HCEC 1CT (cell line): ENCODE measurements at places on chromosomes 3 and 15.

- DNase-seq, result peak; percentile 72
These were observed 14.3 kb downstream of the ZIC4 start for GRCh38 chr3:147391781-147392624.

DNA sequence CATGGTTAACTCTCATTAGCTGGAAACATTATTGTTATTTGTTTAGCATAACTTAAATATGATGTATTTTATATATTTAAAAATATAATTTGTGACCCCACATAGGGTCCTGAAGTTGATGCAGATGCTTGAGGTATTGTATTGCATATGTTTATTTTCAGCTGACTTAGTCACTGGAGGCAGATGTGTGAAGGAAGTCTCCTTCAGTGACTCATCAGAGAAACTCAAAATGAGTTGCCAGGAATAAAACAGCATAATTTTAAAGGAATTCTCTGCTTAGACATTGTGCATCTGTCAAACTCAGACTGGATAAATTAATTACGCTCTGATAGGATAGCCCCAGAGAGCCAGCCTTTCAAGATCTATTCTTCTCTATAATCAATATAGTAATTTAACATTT lies 7.9 kb upstream of the OR4F6 start:
- peak; percentile 87 for DNase-seq

GRCh38 chr3:38120693-38121450 lies 16.1 kb downstream of the ACAA1 start:
- DNase-seq, result no peak

GRCh38 chr15:78907577-78907976 lies 34.9 kb downstream of the MORF4L1 start:
- no peak for DNase-seq

DNA sequence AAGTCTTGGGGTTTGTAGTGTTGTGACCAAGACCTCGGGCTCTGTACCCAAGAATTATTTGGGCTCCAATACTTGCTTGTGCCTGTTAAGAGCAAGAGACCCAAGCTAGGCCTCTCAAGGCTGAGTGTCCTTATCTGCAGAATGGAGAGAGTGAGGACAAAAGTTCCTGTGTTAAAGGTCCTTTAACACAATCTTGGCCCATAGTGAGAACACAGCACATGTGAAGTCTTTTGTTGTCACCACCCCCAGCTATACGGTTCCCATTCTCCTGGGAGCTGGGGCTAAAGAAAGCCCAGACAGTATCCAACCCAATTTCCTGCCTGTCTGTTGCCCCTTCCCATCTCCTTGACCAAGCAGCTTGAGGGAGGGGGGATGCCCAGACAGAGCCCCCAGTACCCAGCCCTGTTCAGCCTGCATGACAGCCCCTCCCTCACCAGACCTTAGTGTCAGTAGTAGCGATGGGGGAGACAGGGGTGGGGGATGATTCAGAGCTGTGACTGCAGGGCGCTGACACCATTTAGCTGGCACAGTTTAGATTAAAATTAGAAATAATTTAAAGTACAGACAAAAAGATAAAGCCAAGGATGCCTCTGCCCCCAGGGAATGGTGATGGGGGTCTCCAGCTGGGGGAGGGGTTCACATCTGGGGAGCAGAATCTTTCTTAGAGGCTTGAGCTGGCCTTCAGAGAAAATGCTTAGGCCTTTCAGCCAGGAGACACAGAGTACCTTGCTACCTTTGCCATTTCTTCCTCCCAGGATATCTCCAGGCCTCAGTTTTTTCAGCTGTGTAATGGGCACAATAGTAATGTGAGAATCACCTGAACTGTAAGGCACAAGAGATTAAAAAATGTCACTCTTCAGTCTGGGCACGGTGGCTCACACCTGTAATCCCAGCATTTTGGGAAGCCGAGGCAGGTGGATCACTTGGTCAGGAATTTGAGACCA lies 2.7 kb downstream of the PRKCD start:
- DNase-seq, result no peak

DNA sequence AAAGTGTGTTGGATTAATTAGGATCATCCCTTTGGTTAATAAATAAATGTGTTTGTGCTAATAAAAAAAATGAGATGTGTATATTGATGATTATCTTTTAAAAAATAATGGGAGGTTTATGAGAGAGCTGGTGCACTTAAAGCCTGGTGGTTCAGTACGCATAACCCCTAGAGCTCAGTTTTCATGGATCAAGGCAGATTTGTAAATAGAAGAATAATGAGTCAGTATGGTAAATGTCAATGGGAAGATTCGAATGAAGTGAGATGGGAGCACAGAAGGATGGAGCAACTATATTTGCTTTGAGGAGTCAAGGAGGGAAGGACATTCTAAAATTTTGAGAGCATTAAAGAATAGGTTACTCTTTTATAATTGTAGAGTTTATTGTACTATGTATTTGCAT lies 35.4 kb downstream of the AKAP13 start:
- DNase-seq, result peak; percentile 71

DNA sequence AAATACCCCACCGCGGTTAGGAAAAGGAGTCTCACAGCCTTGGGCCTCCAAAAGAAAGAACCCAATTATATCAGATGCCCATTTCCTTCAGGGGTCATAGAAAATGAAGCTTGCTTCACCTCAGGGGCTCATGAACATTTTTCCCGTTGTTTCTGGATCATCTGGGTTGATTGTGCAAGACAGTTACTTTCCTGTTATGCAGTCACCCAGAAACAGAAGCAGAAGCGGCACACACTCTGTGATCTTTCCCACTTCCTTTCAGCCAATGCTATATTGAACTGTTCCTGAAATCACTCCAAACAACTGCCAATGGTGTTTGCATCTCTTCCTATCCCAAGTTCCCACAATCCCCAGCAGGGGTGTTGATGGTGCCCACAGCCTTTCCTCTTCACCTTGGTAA lies 295.6 kb upstream of the RASGRP1 start:
- DNase-seq, result no peak

GRCh38 chr3:195162033-195162669 lies 108.8 kb downstream of the XXYLT1 start:
- no peak for DNase-seq

GRCh38 chr3:13709706-13710105 lies 160.8 kb downstream of the FBLN2 start:
- DNase-seq, result no peak

DNA sequence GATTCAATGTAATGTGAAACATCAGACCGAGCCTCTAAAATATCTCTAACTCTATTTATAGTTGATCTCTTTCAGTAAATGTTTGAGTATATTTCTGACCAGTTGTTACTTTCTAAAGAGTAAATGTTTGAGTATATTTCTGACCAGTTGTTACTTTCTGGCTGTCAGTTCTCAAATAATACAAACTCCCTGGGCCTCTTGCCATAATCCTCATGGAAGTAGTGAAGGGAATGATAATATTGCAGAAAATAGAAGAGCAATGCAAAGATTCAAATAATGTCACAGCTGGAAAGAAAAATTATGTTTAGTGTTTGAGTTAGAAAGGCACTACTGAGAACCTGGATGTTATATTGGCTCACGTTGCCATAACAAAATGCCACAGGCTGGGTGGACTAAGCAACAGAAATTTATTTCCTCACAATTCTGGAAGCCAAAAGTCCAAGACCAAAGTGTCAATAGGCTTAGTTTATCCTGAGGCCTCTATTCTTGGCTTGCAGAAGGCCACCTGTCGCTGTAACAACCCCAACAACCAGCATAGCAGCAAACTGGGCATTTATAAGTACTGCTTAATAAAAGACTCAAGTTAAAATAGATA lies 470.6 kb upstream of the BCHE start:
- no peak for DNase-seq

DNA sequence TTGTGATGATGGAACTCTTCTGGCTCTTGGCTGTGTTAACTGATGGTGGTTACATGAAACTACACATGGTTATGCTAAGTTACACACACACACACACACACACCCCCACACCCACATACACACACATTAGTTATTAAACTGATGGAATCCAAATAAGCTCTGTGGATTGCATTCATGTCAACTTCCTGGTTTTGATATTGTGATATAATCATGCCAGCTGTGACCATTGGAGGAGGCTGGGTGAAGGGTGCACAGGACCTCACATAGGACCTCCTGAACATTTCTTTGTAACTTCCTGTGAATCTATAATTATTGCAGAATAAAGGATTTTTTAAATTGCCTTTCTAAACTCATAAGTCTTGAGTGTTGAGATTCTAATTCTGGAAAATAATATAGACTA lies 58.9 kb upstream of the LIMD1 start:
- DNase-seq, result no peak

DNA sequence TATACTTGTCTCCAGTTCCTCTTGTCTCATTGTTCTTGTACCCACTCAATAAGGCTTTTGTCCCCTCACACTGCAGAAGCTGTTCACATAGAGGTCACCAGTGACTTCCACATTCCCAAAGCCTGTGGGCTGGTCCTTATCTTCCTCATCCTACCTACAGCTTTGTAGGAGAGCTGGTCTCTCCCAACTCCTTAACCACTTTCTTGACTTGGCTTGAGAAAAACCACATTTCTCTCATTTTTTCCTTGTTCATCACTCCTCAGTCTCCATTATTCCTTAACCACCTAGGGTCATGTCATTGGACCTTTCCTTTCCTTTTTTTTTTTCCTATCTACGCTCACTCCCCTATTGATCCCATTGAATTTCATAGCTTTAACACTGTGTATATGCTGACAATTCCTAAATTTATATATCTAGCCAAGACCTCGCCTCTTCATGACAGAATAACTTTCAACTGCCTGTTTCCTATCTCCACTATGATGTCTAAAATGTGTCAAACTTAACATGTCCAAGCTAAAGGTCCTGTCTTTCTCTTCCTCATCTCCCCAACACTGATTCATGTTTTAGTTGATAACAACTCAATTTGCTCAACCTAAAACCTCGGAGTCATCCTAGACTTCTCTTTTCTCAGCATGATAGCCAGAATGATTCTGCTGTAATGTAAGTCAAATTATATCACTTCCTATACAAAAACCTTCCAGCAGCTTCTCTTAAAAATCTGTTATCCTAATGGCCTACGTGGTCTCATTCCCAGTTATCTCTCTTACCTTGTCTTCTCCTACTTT lies 49.5 kb downstream of the CEP63 start:
- DNase-seq, result no peak

DNA sequence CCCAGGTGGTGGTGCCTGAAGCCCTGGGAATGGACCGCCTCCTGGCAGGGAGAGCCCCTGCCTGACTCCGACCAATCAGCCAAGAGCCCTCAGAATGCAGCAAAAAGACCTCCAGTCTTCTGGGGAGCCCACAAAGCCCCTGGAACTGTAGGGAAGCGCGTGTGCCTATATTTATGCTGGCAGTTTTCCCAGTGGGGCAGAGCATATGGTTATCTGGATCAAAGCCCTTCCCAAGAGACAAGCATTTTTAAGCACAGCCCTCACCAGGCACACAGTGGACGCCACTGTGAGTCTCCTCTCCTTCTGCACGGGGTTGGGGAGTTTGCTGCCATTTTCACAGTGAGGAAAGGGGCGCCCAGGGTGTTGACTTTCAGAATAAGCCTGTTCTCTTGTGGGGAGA lies 80.9 kb upstream of the RPL32 start:
- no peak for DNase-seq

GRCh38 chr15:81001152-81002008 lies 657 bp downstream of the TLNRD1 start:
- DNase-seq, result peak; percentile 59

DNA sequence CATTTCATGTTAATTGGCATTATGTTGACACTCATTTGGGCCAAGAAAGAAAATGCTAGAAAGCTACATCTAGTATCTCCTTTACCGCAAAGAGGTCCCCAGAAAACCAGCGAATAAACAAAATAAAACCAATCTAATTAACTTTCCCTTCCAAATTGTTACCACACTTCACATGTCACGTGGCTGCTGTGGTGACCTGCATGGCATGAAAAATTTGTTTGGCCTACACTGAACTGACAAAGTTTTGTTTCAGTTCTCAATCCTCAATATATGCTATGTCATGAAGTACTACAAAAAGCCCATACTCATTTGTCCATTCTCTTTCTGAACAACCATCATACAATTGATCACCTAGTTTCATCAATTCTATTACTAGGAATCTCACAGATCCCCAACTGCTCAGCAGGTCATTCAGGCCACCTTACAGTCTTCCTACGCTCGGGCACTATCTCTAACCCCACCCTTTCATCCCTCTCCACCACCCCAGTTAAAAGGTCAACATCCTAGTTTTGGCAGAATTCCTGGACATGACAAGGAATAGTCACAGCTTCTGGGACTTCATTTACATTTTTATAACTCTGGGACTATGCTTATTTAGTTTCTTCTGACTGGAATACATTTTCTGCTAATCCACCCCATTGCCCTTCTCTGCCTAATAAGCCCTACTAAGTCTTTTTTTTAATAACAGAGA lies 480.4 kb downstream of the IGSF11 start:
- DNase-seq, result no peak

DNA sequence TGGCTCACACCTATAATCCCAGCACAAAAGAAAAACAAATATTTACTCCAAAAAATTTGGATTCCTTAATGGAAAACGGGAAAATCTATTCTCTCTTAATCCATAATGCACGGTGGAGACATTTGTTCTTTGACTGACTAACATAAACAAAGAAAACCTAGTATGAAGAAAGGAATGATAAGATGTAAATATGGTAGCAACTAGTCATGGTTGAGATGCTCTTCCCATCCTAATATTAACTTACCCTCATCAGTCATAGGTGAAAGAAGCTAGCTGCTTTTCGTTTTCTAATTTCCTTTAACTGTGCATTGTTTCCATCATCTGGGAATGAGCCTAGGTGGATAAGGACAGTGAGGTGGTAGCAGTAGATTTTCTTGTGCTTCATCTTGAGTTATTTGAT lies 22.0 kb downstream of the MAP4 start:
- DNase-seq, result peak; percentile 38

- DNase-seq, result no peak
These were observed 1.9 kb downstream of the EHD4 start for GRCh38 chr15:41970456-41970855.

- no peak for DNase-seq
These were observed 63.1 kb upstream of the UBE3A start for GRCh38 chr15:25501828-25502446.

- no peak for DNase-seq
These were observed 139.5 kb downstream of the KCNAB1 start for GRCh38 chr3:156259896-156260295.

DNA sequence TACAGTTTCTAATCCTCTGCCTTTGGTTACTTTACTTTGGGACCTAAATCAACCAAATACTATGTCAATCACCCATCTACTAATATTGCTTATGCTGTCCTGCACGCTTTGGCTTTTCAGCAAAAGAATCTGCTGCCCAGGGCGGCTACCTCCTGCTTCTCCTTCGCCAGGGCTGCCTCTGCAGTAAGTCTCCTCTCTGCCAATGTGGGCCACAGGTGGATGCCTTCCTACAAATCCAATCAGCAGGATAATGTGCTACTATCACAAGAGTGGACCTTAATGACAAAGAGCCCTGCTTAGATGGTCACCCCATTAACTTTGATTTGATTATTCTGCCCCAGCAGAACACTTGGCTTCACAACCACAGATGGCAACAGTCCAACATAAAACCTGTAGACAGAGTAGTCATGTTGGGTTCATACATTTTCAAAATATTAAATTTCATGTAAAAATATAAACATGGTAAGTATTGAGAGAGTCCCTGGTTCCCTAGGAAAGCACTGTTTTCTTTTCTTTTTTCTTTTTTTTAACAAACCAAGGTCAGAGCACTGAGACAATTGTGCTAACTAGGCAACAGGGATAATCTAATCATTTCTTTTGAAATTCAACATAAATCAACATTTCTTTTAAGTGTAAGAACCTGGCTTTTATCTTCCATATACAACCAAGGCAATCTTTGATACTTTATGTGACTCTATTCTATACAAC lies 298.3 kb downstream of the ZBTB20 start:
- no peak for DNase-seq

- DNase-seq, result no peak
These were observed 31.0 kb downstream of the IQSEC1 start for GRCh38 chr3:13042127-13042701.
